CD8-positive, alpha-beta T cell (primary cell): ENCODE measurements at places on chromosomes 5 and 9. TPM values are rescaled to one million over a fixed set of nuclear protein-coding genes. Genes with fewer than 3 reads are reported as not detected.

GRCh38 chr9:87816036-87816435, 66.6 kb upstream of the SPATA31E1 start:
- no peak for DNase-seq

DNA sequence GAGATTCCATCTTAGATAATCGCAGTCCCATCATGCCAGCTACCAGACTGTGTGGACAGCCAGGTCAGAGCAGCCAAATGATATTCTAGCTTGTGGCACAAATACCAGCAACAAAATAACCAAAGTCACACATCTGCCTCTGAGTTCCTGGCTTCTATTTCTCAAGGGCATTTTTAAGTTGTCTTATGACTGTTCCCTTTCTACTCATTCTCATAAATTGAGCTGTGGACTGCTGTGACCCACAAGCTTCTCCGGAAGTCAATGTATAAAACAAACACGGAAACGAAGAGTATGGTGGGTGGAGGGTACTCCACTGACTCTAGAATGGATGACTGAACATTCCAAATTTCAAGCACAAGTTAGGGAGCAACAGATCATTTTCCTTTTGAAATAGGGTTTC, 43.9 kb downstream of the PDCD1LG2 start:
- DNase-seq: no peak

DNA sequence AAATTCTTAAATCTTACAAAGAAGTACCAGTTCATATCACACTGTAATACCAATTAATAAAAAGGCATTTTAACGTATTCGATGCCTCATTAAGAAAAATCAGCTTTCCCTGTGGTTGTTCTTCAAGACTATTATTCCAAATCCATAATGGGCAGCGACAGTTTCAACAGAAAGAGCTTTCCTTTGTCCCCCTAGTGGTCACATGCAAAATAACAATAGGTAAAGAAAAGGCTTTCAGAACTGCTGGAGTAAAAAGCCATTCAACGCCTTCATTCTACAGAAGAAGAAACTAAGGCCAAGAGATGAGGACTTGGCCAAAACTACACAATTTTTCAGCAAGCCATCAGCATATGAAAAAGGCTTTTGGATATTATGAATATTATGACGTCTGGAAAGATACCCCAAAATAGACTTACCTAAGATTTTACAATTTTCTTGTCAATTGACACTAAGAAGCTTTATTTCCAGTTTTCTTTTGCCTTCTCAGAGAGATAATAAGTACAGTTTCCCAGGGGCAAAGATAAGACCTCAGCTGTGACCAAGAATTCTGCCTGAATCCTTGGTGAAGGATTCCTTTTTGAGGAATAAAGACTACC, 6.7 kb upstream of the CDH6 start:
- DNase-seq: no peak

DNA sequence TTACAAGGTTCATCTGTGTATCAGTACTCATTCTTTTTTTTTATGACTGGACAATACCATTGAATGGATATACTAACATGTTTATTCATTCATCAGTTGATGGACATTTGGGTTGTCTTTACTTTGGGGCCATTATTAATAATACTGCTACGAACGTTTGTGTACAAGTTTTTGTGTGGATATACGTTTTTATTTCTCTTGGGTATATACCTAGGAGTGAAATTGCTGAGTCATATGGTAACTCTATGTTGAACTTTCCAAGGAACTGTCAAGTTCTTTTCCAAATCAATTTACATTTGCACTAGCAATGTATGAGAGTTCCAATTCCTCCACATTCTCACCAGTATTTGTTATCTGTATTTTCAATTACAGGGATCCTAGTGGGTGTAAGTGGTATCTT, 12.0 kb upstream of the LECT2 start:
- no peak for DNase-seq

Gene NUTM2G
- not detected for total RNA-seq

- DNase-seq: no peak
Observed at GRCh38 chr5:126647071-126647470, 46.3 kb downstream of the PHAX start.

- no peak for DNase-seq
Observed at GRCh38 chr9:97179616-97180015, 127.8 kb upstream of the CCDC180 start.

DNA sequence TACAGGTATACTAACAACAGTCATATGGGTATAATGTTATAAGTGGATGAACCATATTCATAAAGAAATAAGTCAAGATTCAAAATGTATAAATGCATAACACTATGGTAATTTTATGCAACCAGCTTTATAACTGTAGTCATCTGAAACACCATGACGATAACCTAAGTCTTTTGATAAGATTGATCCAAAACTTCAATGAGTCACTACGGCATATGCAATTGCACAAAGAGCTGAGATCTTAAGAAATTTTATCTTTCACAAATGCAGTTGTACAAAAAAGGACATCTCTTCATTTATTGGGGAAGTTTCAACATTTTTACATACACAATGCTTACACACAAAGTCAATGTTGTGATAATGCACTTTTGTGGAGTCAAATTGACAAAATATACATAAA, 20.3 kb downstream of the FAM81B start:
- no peak for DNase-seq

DNA sequence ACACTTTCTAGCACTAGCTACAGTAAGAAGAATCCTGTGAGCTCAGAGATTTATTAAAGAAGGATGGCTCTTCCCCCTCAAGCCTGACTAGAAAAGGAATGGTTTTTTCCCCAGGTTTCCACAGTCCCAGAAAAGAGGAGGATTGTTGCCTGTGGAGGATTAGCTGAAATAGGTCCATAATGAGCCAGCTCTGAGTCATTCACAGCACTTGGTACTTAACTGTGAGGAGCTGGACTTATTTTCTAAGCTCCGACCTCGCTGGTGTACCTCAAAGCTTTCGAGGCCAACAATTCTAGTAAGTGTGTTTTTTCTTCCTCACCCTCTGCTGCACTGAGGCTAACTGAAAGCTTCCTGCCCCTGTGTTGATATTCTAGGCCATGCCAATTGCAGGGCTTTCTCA, 222.5 kb upstream of the IL12B start:
- no peak for DNase-seq

- DNase-seq: no peak
Observed at GRCh38 chr9:81086416-81086815, 602.9 kb downstream of the TLE1 start.

DNA sequence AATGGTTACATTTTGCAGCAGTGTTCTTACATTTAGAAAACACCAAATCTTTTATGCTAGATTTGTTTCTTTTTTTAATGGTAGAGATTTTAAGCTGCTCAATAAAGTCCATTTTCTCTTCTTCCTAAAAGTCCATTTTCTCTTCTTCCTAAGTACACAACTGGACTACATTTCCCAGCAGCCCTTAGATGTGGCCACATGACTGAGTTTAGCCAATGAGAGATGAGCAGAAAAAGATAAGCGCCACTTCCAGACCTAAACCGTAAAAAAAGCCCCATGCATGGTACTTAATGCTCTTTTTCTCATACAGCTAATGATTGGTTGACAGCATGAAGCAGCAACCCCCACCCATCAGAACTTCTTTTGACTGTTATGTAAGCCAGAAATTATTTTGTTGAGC, 206.7 kb downstream of the FAM114A2 start:
- DNase-seq: no peak

Gene FAM221B
- total RNA-seq: not detected

Gene GOLPH3
- total RNA-seq: 51.2 TPM

DNA sequence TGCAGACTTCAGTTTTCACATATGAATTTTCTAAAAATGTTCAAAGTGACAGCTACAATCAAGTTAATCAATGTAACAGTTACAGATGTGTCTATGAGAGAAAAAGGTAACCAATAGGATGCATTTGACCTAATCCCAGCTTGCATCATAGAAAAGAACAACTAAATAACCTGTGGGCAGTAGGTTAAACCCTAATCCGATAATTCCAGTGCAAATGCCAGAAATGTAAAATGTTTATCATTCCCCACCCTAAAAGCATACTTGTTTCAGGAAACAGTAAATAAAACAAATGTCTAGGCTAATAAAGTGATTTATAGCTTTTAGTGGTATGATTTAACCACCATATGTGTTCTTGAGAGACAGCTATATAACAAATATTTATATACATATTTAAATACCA, 592.6 kb downstream of the PRELID2 start:
- no peak for DNase-seq

Gene GPR151
- total RNA-seq: not detected

- DNase-seq: no peak
Observed at GRCh38 chr9:75876999-75877640, 13.4 kb upstream of the PCSK5 start.

DNA sequence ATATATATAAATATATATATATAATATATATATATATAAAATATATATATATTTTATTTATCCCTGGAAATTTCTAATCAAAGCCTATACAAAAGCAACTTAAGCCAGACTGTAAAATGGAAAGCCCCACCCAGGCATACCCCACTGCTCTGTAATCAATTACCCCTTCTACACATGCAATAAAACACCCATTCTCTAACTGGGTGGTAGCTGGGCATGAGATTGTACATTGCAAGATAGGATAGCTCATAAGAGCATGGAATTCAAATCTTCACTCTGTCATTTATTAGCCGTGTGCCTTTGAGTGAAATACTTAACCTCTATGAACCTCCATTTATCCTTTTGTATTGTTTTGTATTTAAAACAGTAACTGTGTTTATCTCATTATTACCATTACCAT, 405.3 kb upstream of the SLC30A5 start:
- no peak for DNase-seq

Gene GDNF
- total RNA-seq: not detected

Gene SLC4A9
- total RNA-seq: not detected
